HCT116 (cell line): ENCODE measurements at places on chromosomes 5 and 9. TPM values are rescaled to one million over a fixed set of nuclear protein-coding genes. Genes with fewer than 3 reads are reported as not detected.

The SLC45A2 gene
- not detected for total RNA-seq

The PTGS1 gene
- total RNA-seq, result 3.5 TPM

GRCh38 chr5:31741496-31741895 is 102.6 kb downstream of the PDZD2 start:
- no peak for DNase-seq

DNA sequence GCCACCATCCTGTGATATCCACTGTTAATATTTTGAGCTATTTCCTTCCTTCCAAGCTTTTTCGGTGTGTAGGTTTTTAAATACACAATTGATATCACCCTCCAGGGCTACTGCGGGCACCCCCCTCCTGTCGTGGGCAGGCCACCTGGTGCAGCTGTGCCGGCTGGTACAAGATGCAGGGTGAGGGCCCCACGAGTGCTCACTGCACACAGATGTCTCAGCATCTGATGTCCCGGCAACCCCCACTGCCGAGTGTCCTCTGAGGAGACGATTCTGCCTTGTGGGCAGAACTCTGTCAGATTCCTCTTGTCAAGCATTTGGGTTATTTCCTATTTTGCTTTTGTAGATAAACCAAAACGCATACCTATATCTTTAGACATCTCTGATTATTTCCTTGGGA is 25.1 kb downstream of the CACNA1B start:
- DNase-seq, result no peak
- peaks cover 4% of the 10 kb centered on the region; the same call in 1 of the 2 replicates for H3K27me3 ChIP-seq
- no peak overlapping the region for H3K27ac ChIP-seq
- H3K4me1 ChIP-seq, result no peaks in the 10 kb centered on the region

GRCh38 chr9:127504887-127505251 is 53.6 kb downstream of the LRSAM1 start:
- H3K36me3 ChIP-seq, result peaks cover 6% of the 10 kb centered on the region
- no peak overlapping the region for H3K4me3 ChIP-seq
- 0 out of 2 replicates have a peak, but pooled peaks cover 4% of the 10 kb centered on the region for H3K4me1 ChIP-seq
- no peak for DNase-seq

DNA sequence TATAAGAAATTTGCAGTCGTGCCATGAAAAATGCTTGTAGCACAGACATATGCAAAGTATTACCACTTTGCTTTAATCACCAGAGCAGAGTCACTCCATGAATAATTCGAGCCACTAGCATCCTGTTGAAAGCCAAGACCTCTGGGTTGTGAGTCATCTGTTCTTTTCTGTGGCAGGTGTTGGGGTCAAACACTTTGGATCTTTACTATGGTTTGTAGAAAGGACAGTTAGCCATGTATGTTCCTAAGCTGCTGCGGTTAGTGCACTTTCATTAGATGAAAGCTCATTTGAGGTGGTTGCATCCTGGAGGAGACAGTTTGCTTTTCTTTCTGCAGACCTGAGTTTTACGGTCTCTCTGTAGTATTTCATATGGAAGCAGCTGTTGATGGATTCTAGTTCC is 223.7 kb downstream of the DMRT2 start:
- H3K4me3 ChIP-seq, result no peak overlapping the region
- H3K27me3 ChIP-seq, result no peaks in the 10 kb centered on the region
- H3K27ac ChIP-seq, result no peak overlapping the region
- no peaks in the 10 kb centered on the region for H3K4me1 ChIP-seq

DNA sequence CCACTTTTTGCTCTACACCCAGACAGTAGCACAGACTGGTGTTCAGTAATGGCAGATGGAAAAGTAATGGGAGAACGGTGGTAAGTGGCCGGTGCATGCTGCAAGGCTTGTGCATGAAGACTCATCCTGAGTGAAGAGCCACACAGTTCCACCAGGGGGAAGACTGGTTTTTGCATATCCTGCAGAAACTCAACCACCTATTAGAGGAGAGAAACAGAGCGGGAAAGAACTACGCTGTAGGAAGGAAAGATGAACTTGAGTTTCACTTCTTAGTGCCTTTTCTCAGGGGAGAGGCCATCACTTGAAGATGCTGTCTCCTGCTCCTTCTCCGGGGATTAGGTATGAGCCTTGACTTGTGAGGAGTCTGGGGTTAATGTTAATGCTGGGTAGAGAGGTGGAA is 9.4 kb upstream of the PRSS3 start:
- no peak for DNase-seq
- no peaks in the 10 kb centered on the region for H3K36me3 ChIP-seq
- no peaks in the 10 kb centered on the region for H3K27me3 ChIP-seq
- H3K4me3 ChIP-seq, result no peak overlapping the region
